NB4 (cell line): ENCODE measurements at places on chromosomes 1 and 21.

DNA sequence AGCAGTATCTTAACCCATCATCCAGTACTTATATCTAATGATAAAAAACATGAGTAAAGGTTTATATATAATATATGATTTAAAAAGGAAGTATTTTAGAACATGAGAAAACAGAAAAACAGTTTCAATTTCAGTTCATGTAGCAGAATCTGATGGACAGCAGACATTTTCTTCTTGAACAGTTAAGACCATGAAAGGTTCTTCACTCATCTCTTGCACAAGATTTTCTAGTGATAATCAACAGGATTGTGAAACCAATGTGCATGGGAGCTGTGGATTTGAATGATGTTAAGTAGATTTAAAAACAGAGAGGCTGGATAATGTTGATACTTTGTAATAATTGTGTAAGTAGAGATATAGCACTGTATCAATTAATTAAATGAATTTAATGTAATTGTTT, 1297.6 kb downstream of the BRINP3 start:
- DNase-seq: no peak

GRCh38 chr21:36624105-36624504, 74.8 kb upstream of the SIM2 start:
- DNase-seq: no peak

DNA sequence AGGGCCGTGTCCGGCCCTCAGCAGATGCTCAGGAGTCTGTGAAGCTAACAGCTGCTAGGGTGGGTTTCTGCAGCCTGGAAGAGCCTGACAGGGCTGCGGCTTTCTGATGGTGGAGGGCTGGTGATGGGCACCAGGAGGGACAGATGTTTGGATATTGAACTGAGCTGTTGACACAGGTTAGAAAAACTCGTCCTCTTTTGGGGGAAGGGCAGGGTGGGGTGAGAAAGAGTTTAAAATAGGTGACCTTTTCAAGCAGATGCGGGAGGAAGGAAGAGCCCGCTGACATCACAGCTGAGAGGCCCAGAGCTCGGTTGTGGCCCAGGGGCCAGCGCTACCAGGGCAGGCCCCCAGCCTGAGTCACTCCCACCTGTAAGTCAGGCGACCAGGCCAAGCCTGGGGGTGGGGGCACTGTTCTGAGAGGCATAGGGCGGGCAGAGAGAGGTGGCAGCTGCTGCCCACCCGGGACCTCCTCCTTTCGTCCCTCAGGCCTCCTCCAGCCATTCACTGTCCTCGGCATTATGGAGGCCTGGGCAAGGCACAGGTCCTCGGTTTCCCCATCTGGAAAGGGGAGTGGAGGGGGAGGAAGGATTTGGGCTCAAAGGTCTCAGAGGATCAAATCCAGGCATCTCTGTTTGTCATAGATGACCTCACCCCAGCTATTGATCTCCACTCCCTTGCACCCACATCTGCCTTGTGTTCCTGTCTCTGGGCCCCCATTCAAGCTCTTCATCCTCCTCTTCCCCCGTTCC, 32.3 kb upstream of the ID3 start:
- no peak for DNase-seq

- no peak for DNase-seq
Observed at GRCh38 chr1:92721886-92722285, 63.0 kb downstream of the EVI5 start.

GRCh38 chr1:159077120-159077961, 775 bp upstream of the AIM2 start:
- peak; percentile 85 for DNase-seq

DNA sequence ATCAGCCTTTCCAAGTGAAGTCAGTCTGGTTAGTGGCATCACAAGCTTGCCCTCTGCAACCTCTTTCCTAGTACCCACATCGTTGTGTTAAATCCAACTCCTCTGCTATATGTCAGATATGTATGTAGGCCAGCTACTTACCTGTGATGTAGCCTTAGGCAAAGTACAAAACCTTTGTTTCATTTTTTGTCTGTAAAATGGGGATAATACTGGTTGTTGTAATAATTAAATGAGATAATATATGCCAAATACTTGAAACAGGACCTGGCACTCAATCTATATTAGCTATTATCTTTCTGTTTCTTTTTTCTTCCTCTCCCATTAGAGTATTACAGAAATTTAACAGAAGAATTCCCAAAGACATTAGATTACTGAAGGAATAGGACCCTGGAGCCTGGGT, 1.2 kb downstream of the PCP4L1 start:
- DNase-seq: no peak

GRCh38 chr21:29209696-29210095, 79.3 kb downstream of the MAP3K7CL start:
- no peak for DNase-seq

GRCh38 chr1:113259988-113260387, 130.3 kb upstream of the MAGI3 start:
- DNase-seq: no peak

GRCh38 chr21:28220680-28221079, 772.0 kb downstream of the LTN1 start:
- no peak for DNase-seq

DNA sequence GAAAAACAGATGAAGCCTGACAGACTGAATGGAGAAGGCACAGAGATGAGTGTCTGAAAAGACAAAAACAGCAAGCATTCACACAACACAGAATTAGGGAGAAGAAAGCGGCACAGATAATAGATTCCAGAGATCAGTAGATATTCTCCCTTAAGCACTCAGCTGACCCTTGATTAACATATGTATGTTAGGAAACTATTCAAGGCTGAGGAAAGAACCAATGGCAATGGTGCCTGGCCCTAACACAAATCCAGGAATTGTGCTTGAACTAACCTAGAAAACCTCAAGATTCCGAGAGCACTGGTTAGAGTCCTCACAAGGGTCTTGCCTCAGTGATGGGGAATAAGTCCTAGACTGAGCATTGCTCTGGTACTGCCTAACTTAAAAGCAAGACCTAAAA, 30.9 kb downstream of the KCNT2 start:
- no peak for DNase-seq

DNA sequence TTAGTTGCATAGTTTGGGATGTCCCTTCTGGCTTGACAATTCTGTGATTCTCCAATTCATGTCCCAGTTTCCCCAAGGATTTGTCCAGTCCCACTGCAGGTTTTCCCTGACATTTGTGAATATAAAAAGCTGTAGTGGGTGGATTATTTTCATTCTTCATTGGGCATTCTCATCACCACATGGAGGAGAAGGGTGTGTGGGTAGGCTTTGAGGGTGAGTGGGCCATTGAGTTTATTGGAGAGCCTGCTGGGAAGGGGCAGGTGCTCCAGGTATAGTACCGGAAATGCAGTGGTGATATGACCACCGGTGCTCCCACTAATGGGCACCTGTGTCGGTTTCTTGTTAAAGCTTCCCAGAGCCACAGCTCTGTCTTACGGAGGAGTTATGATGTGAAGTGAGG, 74.5 kb downstream of the CNIH3 start:
- no peak for DNase-seq

DNA sequence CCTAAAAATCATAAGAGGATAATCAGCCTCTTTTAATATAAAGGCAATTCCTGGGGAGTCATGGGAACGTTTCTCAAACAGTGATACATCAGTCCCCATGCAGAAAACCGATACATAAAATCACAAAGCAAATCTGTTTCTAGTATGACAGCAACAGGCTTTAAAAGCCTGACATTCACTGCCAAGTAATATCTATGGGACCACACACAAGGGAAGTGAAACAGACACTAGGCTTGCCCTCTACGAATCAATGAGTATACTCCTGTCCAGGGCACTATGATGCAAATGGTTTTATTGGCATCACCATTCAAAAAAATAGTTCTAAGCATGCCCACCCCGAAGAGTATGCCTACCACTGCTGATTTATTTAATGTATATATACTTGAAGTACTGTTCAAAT, 54.4 kb downstream of the TIAM1 start:
- no peak for DNase-seq

GRCh38 chr21:45130324-45130774, 56.0 kb downstream of the ADARB1 start:
- peak; percentile 72 for DNase-seq

GRCh38 chr1:151704246-151704645, 12.4 kb downstream of the CELF3 start:
- no peak for DNase-seq

- peak; percentile 25 for DNase-seq
Observed at GRCh38 chr1:44780583-44781121, 5.3 kb downstream of the RPS8 start.

- DNase-seq: no peak
Observed at GRCh38 chr21:42829417-42829816, 49.9 kb downstream of the WDR4 start.

DNA sequence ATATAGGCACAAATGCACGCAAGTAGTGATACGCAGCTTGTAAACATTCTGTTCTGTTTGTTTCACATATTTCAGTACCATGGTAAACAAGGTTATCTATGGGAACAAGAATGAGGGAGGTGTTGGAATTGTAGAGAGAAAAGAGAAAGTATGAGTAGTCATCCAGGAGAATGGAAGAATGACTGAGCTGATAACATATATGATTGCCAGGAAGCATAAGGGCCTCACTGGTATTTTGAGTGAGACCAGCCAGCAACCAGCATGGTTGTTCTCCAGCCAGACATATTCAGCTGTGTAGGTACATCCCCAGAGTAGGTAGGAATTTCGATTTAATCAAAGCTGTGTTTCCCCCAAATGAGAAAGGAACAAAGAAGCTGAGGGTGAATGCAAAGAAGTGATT, 58.9 kb upstream of the ARTN start:
- DNase-seq: no peak

GRCh38 chr1:15426492-15427279, 11.6 kb upstream of the CTRC start:
- DNase-seq: peak; percentile 73

DNA sequence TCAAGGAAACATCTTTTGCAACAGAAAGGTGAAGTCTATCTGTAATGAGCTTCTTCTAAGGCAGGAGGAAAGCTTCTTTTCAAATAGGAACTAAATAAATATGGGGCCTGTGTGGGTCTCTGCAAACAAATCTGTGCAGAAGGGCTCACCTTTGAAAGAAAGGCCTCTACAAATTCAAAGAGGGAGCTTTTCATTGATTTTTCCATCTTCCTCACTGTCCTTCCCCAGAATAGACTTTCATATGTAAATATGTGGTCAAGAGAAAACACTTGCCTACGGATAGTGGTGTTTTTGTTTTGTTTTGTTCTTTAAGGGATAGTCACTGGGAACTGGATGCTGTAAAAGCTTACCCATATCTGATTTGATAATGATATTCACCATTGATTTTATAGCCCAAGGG, 223.4 kb downstream of the DSCAM start:
- DNase-seq: no peak

- no peak for DNase-seq
Observed at GRCh38 chr1:64956010-64956640, 10.2 kb downstream of the JAK1 start.

DNA sequence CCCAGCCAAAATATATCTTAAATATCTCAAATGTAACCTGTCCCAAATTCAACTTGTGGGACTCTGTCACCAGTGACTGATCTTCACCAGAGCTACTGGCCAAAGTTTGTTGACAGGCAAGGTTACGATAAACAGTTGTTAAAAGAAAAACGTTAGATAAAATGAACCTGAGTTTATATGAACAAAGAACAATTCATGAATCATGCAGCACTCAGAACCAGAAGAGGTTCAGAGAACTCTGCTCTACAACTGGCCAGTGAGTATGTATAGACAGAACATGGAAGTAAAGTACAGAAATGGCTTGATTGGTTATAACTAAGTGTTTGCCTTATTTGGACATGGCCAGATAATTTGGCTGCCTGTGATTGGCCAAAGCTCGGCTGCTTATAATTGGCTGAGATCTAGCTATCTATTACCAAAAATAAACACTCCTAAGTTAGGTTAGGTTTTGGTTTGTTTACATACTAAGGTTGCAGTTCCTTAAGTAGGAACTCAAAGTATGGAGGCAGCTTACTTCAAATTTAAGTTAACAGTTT, 25.5 kb downstream of the BTBD8 start:
- no peak for DNase-seq

- DNase-seq: peak; percentile 21
Observed at GRCh38 chr1:16367968-16368890, 1.2 kb downstream of the SZRD1 start.

GRCh38 chr1:40583980-40584379, 52.5 kb downstream of the ZNF684 start:
- no peak for DNase-seq

DNA sequence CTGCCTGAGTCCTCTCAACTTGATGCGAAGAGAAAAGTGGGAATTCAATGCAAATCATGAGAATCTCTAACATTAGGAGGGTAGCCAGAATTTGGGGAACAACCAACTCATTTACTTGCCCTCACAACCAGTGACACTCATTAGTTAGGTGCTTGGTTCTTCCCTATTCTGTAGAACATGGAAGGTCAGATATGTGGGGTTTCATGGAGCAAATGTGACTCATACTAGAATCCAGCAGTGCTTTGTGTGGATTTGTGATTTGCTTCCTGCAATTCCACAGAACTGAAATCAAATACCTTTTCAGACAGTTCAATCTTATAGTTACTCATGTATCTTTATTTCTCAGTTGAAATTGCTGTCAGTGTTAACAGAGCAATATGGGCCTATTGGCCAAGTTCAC, 6.9 kb upstream of the ETV3 start:
- no peak for DNase-seq

DNA sequence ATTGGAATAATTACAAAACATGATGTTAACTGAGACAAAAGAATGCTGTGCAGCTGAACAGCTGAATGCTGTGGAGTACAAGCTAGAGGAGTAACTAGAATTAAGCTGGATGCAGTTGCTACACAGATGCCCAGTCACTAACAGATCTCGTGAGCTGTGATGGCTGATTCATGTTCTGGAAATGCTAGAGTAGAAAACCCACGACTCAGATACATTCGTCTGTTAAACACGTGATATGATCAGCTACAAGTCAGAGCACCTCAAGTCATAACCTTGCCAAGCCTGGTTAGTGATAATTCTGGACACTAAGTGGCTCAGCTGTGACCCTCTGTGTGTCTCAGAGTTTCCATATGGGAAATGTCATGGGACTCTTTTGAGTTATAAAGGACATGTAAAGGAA, 89.7 kb upstream of the ESRRG start:
- no peak for DNase-seq

- DNase-seq: no peak
Observed at GRCh38 chr21:32309906-32310460, 11.3 kb downstream of the MRAP start.

- no peak for DNase-seq
Observed at GRCh38 chr21:14975136-14975919, 89.5 kb downstream of the NRIP1 start.

DNA sequence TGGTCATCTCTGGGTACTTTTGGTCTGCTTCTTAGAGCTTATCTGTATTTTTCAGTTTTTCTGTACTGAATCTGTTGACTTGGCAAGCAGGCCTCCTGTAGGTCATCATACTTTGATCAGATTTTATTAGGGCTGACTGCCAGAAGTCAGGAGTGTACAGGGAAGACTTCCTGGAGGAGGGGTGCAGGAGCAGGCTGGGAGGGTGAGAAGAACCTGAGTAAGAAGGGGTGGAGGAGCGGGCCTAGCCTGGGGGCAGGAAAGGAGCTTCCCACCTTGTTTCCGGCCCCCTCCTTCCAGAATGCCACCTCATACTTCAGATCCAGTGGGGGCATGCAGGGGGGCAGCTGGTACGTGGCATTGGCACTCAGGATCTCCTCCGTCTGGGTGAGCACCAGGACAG, 18.3 kb upstream of the IL22RA1 start:
- DNase-seq: no peak

GRCh38 chr1:159214149-159214760, 9.6 kb downstream of the ACKR1 start:
- DNase-seq: peak; percentile 40

GRCh38 chr21:37449302-37449937, 82.8 kb downstream of the DYRK1A start:
- DNase-seq: no peak

GRCh38 chr1:154652893-154653292, 44.9 kb upstream of the ADAR start:
- DNase-seq: no peak
